ENCODE measurements at places on chromosomes 11 and 22. TPM values are rescaled to one million over a fixed set of nuclear protein-coding genes. Genes with fewer than 3 reads are reported as not detected.

CD3D gene
- total RNA-seq = 10.4 TPM

- peak; percentile 29 for DNase-seq
These were observed 243.3 kb upstream of the B3GAT1 start for GRCh38 chr11:134655189-134655989.

- no peak for DNase-seq
These were observed 466.3 kb downstream of the GUCY1A2 start for GRCh38 chr11:106551744-106552673.

DNA sequence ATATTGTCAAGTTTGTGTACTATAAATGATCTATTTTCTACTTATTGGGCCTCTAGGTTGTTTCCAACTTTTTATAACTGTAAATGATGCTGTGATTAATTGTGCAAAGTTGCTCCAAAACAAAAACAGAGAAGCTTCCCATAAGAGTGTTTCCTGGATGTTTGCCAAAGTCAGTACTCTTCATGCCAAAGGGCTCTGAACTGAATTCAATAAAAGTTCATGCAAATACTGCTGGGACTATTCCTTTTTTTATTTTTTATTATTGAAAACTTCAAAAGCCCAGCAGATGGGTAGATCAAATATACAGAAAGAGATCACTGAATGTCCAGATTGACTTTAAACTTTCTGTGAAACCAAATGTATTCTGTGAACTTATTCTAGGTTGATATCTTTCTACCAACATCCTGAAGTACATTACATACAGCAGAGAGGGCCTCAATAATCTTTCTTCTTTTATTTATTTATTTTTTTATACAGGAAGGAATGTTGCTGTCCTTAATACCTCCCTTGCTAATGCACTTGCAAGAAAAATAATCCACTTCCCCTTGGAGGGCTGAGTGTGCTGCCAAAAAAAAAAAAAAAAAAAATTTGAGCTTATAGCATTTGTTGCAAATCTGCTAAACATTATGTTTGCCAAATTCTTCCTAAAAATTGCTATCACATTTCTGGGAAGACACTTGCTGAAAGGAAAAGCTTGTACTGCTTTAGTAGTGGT, 53.0 kb downstream of the CTSC start:
- DNase-seq = no peak

DNA sequence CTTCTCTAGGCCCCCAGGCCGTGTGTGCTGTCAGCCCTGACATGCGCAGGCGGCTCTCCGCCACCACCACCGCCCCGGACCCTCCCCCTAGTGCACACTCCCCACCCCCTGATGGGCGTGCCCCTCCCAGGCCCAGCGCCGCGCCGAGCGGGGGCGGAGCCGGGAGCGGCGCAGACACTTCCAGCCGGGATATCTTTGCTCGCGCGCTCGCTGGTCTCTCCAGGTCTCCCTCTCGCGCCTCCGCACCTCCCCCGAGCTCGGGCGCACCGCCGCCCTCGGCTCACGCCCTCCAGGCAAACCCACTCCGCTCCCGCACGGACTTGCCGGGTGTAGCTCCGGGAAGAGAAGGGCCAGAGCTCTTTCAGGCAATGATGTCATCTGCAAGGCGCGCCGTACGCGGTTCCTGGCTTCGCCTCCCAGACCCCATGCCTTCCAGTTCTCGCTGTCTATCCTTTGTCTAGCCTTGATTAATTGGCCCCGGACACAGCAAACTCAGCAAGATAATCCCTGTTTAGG, at the start of gene SCN3B:
Gene SCN3B, minus strand, starts transcription at position 59 of the 516 bp plus-strand sequence. CDS start 823 bp downstream, outside the sequence.
- peak; percentile 61 for DNase-seq

- no peak for DNase-seq
These were observed 53.3 kb upstream of the PTPN5 start for GRCh38 chr11:18844753-18845367.

DNA sequence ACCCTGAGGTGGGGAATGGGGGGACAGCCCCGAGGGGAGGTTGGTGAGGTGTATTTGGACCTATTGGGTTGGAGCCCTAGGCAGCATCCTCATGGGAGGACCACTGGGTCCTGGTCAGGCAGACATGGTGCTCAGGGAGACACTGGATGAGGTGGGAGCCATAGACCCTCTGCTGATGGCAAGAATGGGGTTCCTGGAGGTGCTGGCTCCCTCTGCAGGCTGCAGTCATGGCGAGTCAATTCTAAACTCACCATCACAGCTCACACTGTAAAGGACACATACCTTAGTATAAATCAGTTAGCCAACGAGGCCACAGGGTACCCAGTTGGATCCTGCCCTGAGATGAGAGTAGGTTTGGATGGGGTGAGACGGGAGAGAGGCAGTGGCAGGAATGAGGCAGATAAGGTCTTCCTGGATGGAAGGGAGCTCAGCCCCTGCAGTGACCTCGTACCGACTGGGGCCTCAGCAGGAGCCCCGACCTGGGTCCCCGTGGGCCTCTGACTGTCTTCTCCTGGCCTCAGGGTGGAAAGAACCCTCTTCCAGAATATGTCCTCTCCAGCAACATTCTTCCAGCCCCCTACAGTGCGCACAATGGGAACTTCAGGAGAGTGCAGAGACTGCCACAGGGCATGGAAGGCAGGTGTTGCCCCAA, 1.7 kb upstream of the GAB4 start:
- DNase-seq = no peak

DNA sequence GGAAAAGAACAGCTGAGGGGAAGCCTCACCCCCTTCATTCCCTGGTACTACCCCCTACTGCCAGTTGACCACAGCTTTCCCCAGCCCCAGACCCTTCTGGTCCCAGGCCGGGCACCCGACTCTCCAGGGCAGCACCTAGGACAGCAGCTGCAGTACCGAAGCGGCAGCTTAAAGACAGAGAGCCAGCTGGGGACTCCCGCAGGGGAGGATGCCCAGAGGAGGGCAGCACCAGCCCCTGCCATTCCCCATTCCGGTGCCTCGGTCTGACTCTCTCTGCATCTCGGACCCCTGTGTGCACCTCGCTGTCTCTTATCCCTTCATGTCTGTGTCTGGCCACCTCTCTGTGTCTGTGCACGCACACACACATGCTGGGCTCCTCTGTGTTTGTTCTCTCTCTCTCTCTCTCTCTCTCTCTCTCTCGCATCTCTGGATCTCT, 9.4 kb downstream of the IGSF9B start:
- no peak for DNase-seq
